Kidney epithelial cell (primary cell): ENCODE measurements at places on chromosomes 12 and 14. TPM values are rescaled to one million over a fixed set of nuclear protein-coding genes. Genes with fewer than 3 reads are reported as not detected.

P2RX2 gene
- not detected in 2 replicates for total RNA-seq

GPD1 gene
- 0.04 and 0.14 TPM in 2 replicates for total RNA-seq

YBX3 gene
- 307 and 312 TPM in 2 replicates for total RNA-seq

TAC3 gene
- total RNA-seq = not detected in 2 replicates

AHNAK2 gene
- 121 and 140 TPM in 2 replicates for total RNA-seq

RD3L gene
- not detected in 2 replicates for total RNA-seq

RERGL gene
- not detected in 2 replicates for total RNA-seq

LRRC9 gene
- total RNA-seq = 0.07 TPM in 1 of 2 replicates, not detected in the other

TSHR gene
- not detected in 2 replicates for total RNA-seq

SINHCAF gene
- 149 and 217 TPM in 2 replicates for total RNA-seq

CLEC7A gene
- 0.07 and 0.13 TPM in 2 replicates for total RNA-seq

- DNase-seq = no peak
Measured at GRCh38 chr12:109166371-109166770, 50.0 kb downstream of the ACACB start.

- DNase-seq = no peak
Measured at GRCh38 chr14:61478971-61479473, 157.6 kb downstream of the PRKCH start.

DNA sequence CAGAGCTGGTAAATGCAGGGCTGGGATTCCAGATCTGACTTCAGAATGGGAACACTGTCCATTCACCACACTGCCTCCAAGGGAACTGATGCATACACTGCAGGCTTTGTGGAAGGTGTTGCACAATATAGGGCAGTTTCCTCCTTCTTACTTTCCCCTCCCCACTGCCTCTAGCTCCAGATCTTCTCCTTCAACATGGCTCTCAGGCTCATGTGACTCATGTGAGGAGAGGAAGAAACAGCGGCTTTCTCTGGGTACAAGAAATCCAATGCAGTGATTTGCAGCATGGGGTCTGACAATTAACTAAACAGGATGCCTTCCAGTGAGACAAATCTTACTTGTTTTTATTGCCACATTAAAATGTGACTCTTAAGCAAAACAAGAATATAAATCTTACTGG, 447.6 kb upstream of the CCDC196 start:
- DNase-seq = peak; percentile 48

GRCh38 chr14:102532204-102532658, 22.7 kb upstream of the ANKRD9 start:
- DNase-seq = no peak

GRCh38 chr12:3000548-3001275, 41.5 kb downstream of the TEAD4 start:
- no peak for DNase-seq
